NCI-H1436 treated with DMSO at 0.1 percent for 48 hours (cell line): ENCODE measurements at places on chromosomes 6 and 20.

GRCh38 chr20:48717680-48718223 is 110.0 kb downstream of the PREX1 start:
- no peak for DNase-seq

- DNase-seq, result no peak
Measured at GRCh38 chr20:23022849-23023248, 12.3 kb upstream of the SSTR4 start.

GRCh38 chr6:5997420-5997987 is 9.2 kb downstream of the NRN1 start:
- DNase-seq, result no peak

DNA sequence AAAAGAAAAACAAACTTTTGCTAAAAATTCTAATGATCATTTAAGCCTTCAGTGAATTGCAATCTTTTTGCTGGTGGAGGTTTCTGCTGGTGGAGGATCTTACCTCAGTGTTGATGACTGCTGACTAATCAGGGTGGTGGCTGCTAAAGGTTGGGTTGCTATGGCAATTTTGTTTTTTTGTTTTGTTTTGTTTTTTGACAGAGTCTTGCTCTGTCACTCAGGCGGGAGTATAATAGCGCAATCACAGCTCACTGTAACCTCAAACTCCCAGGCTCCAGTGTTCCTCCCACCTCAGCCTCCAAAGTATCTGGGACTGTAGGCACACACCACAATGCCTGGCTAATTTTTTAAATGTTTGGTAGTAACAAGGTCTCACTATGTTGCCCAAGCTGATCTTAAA is 94.7 kb downstream of the ANKRD6 start:
- no peak for DNase-seq

DNA sequence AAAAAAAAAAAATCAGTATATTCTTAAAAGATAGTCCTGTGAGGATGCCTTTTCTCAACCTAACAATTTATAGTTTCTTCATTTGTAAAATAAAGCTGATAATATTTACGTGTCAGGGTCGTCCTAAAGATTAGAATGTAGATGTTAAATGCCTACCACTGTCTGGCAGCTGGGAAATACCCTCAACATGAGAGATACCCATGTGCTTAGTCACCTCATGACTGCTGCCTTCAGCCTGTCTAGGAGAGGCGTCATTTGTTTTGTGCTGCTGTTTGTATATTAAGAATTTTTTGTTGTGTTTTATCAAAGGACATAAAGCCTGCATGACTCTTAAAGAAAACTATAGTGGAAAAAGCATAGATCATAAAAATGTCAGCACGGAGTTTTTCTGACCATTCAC is 9.5 kb downstream of the FAM120B start:
- no peak for DNase-seq

DNA sequence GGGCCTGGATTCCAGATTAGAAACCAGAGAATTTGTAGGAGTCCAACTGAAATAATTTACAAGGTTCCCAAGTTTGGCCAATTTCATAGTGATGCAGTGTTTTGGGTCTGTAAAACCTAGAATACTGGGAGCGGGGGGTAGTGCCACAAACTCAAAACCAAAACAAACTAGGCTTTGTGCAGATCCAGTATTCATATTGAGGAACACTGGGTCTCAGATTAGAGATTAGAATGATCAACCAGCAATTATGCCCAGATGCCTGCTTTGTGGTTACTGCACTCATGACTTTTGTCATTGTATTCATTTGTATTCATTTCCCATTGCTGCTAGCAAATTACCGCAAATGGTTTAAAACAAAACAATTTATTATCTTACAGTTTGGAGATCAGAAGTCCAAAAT is 3.2 kb upstream of the NDUFAF4 start:
- no peak for DNase-seq

GRCh38 chr20:53847139-53847836 is 223.1 kb downstream of the BCAS1 start:
- no peak for DNase-seq

- no peak for DNase-seq
Measured at GRCh38 chr6:162245830-162246420, 481.6 kb downstream of the PRKN start.
